DMS 273 treated with DMSO at 0.1 percent for 48 hours (cell line): ENCODE measurements at places on chromosomes 13 and 19.

- no peak for DNase-seq
Measured at GRCh38 chr13:49627831-49628652, at the start of gene ARL11. ARL11 (plus strand) TSS chr13:49628507; CDS start chr13:49630448, 1,941 bp downstream.

DNA sequence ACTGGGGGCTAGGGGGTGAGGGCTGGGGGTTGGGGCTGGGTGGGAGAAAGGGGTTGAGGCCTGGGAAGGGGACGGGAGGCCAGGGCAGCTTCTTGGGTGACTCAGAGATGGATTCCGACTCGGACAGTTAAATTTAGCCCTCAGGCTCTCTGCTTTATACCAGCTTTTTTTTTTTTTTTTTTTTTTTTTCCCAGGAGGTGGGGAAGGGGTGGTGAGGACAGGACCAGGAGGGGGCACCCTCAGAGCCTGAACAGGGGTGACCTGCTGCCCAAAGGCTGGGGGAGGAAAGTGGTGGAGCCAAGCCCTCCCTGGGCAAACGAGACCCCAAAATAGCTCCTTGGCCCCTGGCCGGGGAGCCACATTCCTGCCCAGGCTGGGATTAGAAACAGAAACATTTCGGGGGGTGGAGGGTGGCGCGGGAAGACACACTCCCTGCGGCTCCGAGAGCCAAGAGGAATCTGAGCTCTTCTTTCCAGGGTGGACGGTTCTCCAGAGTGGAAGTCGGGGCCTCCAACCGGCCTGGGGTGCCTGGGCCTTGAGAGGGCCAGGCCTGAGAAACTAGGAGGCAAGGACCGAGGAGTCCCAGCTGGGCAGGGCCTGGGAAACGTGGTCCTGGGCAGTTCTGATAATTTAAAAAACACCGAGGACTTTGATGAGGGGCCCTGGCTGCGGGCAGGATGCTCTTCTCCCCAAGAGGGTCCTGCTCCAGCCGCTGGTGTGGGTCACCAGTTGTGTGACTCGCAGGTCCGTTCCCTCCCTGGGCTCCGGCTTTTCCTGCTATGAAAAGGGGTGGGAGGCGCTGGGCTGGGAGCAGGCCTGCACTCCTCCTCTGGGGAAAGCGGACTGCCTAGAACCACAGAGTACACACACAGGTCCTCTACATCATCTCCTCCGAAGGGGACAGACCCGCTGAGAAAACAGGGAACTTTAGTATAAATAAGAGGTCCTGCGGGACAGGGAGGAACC, 813 bp upstream of the DMPK start:
- no peak for DNase-seq

DNA sequence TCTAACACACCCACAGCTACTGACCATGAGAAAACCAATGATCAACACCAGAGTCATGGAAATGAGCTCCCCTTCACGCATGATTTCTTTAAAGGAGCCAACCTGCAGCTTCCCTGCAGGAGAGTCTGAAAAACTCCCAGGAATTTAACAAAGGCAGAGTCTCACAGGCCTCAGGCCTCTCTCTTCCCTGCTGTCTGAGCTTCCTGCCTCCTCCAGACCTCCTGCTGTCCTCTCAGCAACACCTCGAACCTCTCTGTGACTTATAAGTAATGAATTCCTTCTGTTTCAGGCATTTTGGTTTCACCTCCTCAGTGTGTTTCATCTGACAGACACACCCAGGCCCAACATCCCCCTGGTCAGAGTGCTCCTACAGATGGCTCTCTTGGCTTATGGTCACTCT, 1044.4 kb downstream of the UQCRFS1 start:
- no peak for DNase-seq

DNA sequence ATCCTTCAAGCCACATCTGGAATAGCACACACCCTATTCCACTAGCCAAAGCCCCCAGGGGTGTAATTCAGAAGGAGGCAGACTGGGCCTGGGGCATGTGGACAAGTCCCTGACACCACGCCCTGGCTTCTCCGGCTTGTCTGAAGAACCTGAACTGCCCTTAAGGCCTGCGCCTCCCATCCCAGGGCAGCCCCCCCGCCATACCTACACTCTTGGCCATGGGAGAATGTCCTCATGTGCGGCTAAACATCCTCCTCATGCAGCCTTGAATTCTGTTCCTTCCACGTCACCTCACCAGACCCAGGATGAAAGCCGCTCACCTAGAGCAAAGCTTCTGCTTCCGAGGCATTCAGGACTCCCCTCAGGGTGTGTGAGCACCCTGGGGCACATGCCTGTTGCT, 24.3 kb upstream of the POU2F2 start:
- no peak for DNase-seq

GRCh38 chr19:2820112-2820702, 539 bp downstream of the ZNF554 start:
- DNase-seq, result no peak

- DNase-seq, result no peak
Measured at GRCh38 chr13:45630791-45631190, 15.3 kb upstream of the ERICH6B start.

DNA sequence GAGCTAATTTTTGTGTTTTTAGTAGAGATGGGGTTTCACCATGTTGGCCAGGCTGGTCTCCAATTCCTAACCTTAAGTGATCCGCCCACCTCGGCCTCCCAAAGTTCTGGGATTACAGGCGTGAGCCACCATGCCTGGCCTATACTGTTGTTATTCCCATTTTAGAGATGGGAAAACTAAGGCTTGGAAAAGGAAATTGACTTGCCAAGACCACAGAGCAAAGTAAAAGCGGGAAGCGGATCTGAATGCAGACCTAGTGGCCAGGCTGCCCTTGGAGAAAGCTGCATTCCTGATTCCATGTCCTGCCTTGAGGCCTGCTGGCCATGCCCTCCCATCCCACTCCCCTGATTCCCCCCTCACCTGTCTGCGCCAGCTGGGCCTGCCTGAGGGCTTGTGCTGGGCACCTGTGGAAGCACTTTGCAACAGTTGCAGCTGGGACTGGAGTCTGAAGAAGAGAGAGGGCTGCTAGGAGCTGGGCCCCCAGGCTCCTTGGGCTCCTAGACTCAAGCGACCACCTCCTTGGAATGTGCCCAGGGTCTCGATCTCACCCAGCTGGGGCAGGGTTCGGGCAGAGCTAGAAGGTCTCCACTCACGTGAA, 5.7 kb downstream of the PALM3 start:
- no peak for DNase-seq

DNA sequence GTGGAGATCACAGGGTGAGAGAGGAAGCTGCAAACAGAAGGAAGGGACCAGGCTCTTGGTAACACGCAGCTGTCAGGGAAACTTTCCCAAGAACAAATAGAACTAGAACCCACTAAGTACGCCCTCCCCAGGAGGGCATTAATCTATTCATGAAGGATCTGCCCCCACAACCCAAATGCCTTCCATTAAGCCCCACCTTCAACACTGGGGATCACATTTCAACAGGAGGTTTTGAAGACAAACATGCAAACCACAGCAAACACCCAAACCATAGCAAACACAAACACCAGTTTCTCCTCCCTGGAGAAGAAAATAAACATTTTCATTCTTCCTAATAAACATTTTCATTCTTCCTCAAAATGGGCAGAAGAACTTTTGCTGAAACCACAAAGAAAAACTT, 329.6 kb downstream of the EFNB2 start:
- no peak for DNase-seq

DNA sequence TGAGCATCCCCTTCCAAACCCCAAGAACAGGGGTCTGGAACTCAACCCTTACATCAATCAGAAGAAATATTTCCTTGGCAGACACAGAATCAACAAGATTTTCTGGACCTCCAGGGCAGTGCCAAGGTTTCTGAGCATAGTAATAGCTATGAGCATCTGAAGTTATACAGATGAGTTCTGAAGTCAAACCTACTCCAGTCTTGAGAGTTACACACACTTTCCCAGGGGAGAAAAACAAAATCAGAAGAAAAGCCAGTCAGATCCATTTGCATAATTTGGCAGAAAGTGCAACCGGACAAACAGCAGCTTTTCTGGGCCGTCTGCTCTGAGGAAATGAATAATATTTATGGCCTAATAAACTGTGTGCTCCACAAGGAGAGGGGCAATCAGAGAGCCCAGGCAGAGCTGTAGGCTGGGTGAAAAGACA, 93.1 kb downstream of the KL start:
- no peak for DNase-seq

GRCh38 chr19:47001584-47001983, 18.1 kb upstream of the NPAS1 start:
- DNase-seq, result no peak

GRCh38 chr13:76778853-76779252, 107.4 kb downstream of the KCTD12 start:
- DNase-seq, result no peak

DNA sequence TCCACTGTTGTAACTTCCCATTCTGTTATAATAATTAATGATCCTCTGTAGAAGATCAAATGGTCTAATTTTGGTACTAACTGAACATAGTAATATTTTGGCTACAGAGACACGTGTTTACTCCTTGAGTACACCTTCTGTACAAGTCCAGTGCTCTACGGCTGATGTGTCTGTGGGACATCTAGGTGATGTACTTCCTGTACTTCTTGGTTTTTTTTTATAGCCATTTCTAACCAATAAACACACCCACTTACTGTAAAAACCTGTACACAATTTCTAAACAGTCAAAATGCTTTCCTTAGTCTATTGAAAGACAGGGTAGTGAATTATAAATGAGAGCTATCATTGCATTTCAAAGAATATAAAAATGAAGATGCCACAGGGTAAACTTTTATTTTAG, 118.7 kb downstream of the RNF17 start:
- DNase-seq, result no peak

DNA sequence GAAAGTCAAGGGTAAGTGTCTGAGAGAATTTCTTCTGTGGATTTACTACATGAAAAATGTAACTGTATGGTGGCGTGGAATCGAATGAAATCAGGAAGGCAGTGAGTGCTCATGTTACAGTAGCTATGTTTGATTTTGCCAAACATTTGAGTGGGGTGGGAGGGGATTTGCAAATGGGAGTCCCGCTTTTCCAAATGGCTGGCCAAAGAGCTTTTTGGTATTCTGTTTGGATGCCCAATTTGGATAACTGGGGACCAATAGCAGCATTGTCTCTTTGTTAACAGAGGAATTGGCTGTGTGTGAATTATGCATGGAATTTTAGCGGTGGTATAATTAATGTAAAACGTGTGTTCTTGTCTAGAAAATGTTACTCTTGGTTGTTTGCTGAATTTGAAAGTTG, 17.8 kb downstream of the HNRNPM start:
- DNase-seq, result no peak

DNA sequence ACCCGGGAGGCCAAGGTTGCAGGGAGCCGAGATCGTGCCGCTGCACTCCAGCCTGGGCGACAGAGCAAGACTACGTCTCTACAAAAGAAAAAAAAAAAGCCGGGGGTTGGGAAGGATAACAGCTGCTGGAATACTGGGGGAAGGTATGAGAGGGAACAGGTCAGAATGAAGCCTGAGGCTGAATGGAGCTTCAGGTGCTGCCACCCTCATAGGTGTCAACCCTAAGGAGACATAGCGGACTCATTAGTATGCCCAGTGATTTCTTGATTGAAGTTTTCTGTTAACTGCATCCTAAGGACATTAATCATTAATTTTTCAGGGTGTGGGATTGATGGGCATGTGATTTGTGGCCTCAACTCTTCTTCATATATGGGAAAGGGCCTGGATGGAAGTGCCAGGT, 6.0 kb downstream of the SMARCA4 start:
- no peak for DNase-seq
